Suppressor macrophage (primary cell): ENCODE measurements at places on chromosomes 4 and X.

GRCh38 chr4:128345650-128346049 is 58.0 kb upstream of the PGRMC2 start:
- DNase-seq: no peak

DNA sequence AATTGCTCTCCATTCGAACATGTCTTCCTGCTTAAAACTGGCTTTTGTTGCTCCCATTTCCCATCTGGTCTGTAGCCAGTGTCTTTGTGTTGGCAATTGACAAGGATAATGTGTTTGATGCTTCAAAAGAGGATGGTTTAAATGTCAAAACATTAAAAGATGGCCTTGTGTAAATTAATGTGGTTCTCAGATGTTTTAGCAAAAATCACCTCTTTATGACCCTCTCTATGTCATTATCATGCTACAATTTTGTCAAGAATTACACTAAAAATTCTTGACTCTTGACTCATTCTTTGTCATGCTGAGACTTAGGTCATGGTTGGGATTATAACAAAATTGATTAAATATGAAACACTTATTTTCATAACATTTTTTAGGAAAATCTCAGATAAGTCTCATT is 47.4 kb downstream of the TMEM131L start:
- DNase-seq: no peak

DNA sequence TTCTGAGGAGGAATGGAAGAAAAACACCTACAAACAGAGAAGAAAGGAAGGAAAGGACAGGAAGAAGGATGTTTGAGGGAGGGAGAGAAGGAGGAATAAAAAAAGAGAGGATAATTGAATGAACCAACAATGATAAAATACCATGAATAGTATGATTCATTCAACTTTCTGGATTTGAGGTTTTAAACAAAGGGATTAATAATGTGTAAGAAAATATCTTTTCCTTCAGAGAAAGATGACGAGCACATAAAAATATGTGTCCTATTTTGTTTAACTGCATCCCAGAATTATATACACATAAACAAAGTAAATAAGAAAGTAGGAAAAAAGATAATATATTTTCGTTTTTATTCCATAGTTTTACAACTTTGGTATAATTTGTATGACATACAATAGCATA is 1380.4 kb downstream of the STIM2 start:
- no peak for DNase-seq

DNA sequence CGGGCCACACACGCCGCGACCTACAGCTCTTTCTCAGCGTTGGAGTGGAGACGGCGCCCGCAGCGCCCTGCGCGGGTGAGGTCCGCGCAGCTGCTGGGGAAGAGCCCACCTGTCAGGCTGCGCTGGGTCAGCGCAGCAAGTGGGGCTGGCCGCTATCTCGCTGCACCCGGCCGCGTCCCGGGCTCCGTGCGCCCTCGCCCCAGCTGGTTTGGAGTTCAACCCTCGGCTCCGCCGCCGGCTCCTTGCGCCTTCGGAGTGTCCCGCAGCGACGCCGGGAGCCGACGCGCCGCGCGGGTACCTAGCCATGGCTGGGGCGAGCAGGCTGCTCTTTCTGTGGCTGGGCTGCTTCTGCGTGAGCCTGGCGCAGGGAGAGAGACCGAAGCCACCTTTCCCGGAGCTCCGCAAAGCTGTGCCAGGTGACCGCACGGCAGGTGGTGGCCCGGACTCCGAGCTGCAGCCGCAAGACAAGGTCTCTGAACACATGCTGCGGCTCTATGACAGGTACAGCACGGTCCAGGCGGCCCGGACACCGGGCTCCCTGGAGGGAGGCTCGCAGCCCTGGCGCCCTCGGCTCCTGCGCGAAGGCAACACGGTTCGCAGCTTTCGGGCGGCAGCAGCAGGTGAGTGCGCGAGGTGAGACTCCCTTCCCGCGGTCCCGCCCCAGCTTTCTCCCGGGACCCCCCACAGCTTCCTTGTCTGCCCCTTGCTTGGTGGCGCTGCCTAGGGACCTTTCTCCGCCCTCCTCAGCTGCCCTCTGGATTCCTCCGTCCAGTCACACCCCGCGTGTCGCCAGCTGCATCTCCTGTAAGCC is 678 bp downstream of the BMP3 start:
- no peak for DNase-seq

- DNase-seq: no peak
Measured at GRCh38 chrX:97841544-97842179, 958.0 kb downstream of the RPA4 start.

DNA sequence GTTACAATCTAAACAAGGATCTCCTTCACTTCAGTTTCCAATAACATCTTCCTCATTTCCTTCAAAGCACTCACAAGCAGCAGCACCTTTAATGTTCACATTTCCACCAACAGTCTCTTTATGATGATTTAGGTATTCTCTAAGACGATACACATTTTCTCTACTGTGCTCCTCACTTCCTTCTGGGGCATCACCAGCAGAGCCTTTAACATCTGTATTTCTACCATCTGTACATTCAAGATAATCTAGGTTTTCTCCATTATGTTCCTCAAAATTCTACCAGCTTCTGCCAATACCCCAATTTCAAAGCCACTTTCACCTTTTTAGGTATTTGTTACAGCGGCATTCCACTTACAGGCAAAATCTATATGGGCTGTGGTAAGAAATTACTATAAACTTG is 80.6 kb downstream of the FBXW7 start:
- no peak for DNase-seq

DNA sequence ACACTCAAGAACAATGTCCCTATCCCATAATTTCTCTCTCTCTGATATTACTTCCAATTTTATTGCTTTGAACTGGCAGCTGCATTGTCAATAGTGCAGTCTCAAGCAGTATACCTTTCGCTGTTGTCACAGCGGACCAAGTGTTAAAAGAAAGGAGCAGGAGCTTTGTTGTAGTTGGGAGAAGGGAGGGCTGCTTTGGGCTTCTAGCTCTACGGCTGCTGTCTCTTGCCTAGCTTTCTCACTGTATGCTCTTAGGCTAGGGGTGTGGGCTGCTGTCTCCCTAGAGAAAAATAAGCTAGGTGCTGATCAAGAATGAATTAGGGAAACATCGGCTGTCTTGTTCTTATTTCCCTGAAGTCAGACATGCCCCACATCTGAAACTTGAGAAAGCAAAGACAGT is 52.5 kb downstream of the TRPC5OS start:
- no peak for DNase-seq

GRCh38 chr4:127012549-127012948 is 620.2 kb upstream of the INTU start:
- DNase-seq: no peak

GRCh38 chr4:18957716-18958115 is 936.2 kb upstream of the LCORL start:
- DNase-seq: no peak

DNA sequence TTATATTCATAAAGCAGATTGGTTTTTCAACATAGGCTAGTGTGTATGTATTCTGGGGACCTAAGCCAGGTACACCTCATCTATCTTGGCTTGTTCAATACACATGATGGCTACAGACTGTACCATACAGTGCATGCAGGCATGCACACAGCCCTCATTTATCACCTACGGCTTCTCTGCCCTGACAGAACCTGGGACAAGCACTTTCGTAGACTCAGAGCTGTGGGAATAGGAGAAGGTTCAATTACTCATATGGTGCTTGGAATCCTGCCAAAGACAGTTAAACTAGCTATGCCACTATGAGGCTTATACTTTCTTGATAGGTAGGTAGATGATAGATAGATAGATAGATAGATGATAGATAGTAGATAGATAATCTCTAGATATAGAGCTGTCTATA is 457.2 kb downstream of the GALNTL6 start:
- DNase-seq: no peak

DNA sequence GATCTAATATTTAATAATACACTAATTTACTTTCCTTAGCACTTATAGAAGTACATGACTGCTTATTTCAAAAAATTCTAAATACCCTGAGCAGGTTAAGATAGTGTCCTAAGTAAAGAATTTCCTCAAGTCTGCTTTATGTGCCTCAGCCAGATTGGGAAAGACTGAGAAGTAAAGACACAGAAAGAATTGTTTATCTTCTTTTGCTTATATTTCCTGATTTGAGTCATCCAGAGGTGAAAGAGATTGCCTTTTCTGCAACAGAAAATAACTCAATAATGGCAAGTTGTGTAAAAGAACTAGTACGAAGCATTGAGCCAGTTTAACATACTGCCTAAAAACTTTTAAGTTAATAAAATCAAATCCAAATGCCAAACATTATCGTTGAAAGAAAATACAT is 45.0 kb downstream of the NAF1 start:
- no peak for DNase-seq

DNA sequence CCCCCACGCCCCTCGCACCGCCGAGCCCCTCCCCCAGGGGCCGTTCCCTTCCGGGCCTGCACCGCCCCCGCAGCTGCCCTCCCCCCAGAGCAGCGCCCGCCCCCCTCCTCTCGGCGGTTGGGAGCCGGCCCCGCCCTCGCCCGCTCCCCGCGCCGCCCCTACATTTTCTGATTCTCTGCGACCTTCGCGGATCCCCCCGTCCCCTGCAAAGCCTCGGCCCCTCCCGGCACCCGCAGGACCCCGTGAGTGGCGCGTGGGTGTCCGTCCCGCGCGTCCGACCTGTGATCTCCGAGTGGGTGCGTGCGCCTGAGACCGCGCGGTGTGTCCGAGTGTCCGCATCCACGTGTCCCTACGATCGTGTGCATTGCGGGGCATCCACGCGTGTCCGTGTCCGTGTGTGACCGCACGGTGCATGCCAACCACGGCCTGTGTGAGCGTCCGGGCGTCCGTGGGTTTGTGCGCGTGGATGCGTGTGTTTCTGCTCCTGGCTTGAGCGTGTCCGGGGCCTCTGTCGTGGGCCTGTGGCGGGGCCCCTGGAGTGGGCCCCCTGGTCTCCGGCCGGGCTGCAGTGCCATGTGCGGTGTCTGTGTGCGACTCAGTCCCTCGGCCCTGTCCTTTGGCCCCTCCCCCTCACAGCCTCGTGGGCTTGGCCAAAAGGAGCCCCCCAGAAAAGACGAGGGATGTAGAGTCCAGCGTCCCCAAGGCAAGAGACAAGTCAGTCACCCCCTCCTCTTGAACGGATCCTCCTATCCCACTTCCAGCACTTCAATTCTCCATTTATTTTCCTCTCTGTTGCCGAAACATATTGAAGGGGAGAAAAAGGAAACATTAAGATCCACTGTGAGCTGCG is 8.8 kb upstream of the NKX1-1 start:
- no peak for DNase-seq
